Keratinocyte (primary cell): ENCODE measurements at places on chromosomes 5 and 9.

- DNase-seq, result no peak
Measured at GRCh38 chr9:97740848-97741821, 44.0 kb upstream of the XPA start.

DNA sequence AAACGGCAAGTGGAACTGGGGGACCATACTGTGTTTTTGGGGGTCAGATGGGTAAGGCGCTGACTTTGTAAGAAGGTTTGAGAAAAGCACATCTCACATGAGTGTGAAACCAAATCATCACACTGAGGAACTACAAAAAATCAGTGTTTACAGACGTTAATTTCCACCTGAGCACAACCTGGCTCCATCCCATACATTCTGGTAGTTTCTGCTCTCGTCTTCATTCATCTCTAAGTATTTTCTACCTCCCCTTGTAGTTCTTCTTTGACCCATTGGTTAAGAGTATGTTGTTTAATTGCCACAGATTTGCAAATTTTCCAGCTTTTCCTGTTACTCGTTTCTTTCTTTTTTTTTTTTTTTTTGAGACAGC, 8.9 kb upstream of the DPP7 start:
- no peak for DNase-seq

DNA sequence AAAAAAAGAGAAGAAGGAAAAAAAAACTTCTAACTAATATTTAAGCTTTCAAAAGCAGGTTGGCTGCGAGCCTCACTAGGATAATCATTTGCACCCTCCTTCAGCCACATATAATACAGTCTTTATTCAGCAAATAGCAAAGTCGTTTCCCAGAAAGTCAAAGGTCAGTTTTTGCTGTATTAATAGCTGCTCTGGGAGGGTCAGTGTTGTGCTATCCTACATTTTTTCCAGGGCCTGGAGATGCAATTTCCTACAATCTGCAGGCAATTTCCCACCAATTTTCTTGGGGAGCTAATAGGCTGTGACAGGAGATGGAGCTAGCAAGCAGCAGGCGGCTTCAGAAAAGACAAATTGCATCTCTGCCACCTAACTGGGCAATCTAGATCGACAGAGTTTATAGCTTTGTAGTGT, 136.8 kb downstream of the TLE1 start:
- DNase-seq, result no peak

GRCh38 chr5:158614951-158615350, 484.8 kb downstream of the EBF1 start:
- no peak for DNase-seq

GRCh38 chr5:159101685-159102084, 2.0 kb upstream of the EBF1 start:
- no peak for DNase-seq

DNA sequence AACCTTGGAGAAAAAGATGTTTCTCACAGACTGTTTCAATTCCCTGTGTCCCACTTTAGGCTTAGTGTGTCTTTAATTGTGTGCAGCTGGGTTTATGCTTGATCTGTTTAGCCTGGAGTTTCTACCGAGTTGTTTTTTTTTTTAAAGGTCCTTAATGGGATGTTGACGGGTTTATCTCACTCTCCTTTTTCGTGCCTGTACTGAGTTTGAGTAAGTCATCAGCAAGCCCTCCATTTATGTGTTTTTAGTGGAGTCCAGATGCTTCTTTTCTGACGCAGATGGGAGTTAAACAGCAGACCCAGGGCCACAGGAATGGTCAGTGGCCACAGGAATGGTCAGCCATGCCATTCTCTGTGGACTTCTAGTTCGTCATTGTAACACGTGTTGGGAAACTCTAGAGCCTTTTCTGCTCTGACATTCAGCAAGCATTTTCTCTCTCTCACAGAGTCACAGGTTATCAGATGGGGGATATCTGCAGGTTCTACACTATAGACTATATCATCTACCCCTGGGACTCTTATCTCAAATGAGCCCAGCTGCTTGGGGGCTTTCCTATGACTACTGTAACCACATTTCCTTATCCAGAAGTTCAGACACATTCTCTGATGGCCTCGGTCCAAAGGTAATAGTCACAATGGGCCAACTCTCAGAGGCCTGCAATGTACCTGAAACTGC, 190.5 kb downstream of the TTLL11 start:
- no peak for DNase-seq

DNA sequence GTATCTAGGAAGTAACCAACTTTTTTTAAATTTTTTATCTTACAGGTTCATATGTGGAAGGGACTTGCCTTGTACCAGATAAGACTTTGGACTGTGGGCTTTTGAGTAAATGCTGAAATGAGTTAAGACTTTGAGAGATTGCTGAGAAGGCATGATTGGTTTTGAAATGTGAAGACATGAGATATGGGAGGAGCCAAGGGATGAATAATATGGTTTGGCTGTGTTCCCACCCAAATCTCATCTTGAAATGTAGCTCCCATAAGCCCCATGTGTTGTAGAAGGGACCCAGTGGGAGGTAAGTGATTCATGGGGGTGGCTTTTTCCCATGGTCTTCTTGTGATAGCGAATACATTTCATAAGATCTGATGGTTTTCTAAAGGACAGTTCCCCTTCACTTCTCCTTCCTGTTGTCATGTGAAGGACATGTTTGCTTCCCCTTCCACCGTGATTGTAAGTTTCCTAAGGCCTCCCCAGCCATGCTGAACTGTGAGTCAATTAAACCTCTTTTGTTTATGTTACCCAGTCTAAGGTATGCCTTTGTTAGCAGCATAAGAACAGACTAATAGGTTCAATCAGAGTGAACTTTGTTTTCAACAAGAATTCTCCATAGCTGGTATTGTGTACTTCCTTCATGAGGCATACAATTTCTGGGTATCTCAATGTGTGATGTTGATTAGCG, 535.6 kb upstream of the MEF2C start:
- DNase-seq, result no peak

GRCh38 chr9:90127923-90128322, 514.7 kb downstream of the DIRAS2 start:
- no peak for DNase-seq

GRCh38 chr9:109716631-109717030, 63.4 kb upstream of the PALM2AKAP2 start:
- DNase-seq, result no peak

DNA sequence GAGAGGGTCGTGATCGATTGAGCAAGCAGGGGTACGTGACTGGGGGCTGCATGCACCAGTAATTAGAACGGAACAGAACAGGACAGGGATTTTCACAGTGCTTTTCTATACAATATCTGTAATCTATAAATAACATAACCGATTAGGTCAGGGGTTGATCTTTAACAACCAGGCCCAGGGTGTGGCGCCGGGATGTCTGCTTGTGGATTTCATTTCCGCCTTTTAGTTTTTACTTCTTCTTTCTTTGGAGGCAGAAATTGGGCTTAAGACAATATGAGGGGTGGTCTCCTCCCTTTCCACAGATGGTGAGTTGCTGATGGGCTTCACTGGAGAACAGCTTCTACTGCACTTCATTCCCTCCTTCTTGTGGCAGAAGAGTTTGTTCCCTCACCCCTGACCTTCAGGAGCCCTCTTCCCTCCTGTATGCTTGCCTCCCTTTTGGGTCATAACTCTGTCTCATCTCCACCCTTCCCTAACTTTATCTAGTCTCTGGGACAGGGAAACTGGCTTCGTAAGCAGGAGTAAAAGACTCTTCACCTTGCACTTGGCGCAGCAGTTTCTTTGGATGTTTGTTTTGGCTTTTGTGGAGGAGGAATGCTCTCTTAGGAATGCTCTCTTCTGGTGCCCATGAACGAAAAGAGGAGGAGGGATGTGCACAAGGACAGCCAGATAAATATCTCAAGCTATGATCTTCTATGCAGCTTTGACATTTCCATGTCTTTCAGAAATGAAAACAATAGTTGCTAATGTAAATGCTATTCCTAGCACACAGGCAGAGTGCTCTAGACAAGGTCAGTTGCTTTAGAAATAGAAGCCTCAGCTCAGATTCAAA, 139.8 kb upstream of the RPS23 start:
- no peak for DNase-seq

GRCh38 chr9:129467004-129467588, 153.8 kb downstream of the C9orf50 start:
- DNase-seq, result no peak

- DNase-seq, result no peak
Measured at GRCh38 chr5:35103637-35104299, 56.0 kb upstream of the AGXT2 start.

GRCh38 chr9:126546036-126546435, 67.7 kb upstream of the LMX1B start:
- no peak for DNase-seq

GRCh38 chr9:82732928-82733327, 330.0 kb downstream of the RASEF start:
- DNase-seq, result no peak

- DNase-seq, result peak; percentile 52
Measured at GRCh38 chr5:128538250-128539037, 399 bp upstream of the FBN2 start.

DNA sequence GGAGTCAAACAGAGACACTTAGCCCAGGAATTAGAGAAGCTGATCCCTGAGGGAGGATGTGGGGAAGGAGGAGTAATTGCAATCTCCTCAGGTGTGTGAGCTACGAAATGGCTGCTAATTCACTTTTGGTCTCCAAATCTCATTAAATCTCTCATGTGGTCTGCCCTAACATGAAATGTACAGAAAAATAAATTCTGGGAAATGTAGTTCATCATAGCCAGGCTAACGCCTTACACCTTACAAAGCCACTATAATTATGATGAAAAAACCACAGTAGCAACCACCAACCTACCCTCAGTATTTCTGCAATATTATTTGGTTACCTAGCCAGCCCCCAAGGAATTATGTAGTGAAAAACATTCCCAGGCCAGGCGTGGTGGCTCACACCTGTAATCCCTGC, 354.0 kb downstream of the TMEM167A start:
- no peak for DNase-seq

GRCh38 chr9:122239722-122240121, 11.0 kb upstream of the LHX6 start:
- DNase-seq, result no peak

- no peak for DNase-seq
Measured at GRCh38 chr9:73347123-73347522, 195.5 kb downstream of the ANXA1 start.

GRCh38 chr9:91714020-91714806, 235.8 kb downstream of the ROR2 start:
- DNase-seq, result no peak

- no peak for DNase-seq
Measured at GRCh38 chr5:119250946-119251901, 104.6 kb upstream of the TNFAIP8 start.

- DNase-seq, result no peak
Measured at GRCh38 chr9:84701801-84702200, 32.3 kb downstream of the NTRK2 start.

DNA sequence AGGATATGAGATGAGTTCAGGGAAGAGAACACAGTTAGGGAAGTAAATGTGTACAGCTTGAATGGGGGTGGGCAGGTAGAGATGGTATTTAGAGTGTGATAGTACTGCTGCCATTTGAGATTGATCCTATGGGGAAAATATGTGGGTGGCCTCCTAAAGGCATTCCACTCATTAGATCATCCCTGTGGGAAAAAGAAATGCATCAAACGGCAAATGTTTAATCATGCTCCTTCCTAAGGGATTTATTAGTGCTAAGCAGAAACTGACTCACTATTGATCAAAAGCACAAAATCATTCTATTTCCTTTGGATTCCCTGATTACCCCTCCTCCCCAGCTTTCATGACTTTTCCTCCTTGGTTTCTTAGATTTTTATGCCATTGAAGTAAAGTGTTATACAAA, 36.4 kb upstream of the SMC5 start:
- DNase-seq, result no peak

- DNase-seq, result no peak
Measured at GRCh38 chr9:11319538-11319937, 706.7 kb upstream of the PTPRD start.

- no peak for DNase-seq
Measured at GRCh38 chr5:179839328-179840256, 18.9 kb downstream of the SQSTM1 start.

GRCh38 chr9:33111631-33112030, 35.2 kb upstream of the SMU1 start:
- DNase-seq, result no peak

GRCh38 chr5:117249086-117249815, 674.6 kb upstream of the SEMA6A start:
- DNase-seq, result no peak

GRCh38 chr5:151219789-151220188, 4.1 kb downstream of the CCDC69 start:
- DNase-seq, result no peak

GRCh38 chr5:108687595-108688200, 60.0 kb upstream of the FER start:
- DNase-seq, result no peak

DNA sequence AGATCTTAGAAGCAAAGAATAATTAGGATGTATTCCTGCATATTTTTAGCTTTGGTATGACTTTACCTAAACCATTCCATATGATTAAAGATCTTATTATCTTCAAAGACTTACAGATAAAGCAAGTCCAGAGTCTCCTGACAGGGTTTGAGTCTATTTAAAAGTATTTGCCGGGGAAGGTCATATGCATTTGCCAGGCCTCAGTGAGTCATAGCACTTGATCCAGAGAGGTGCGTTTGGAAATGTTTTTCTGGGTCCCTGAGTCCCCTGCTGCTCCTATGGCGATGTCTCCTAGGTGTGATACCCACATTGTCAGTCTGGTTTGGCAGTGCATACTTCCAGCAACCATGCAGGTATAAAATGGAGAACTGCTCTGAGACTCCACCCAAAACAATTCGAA, 217.0 kb downstream of the FBXL7 start:
- DNase-seq, result no peak

DNA sequence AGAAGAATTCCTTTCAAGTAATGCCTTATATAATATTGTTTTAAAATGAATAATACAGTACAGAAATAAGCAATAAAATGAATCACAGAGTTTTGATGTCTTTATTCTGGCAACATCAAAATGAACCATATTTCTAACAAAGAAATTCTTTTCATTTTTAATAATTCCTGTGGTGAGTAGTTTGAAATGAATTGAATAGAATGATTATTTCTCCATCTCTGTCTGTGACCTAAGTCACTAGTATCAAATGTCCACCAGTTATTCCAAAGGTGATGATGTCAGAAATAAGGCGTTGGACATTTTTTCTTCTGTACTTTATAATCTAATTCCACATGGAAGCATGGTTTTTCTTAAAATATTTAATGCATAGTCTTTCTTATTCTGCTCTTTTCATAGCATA, 106.2 kb downstream of the ADAMTSL1 start:
- no peak for DNase-seq

GRCh38 chr5:66475731-66476130, 120.5 kb upstream of the MAST4 start:
- no peak for DNase-seq

GRCh38 chr9:68551191-68551590, 10.5 kb upstream of the TMEM252 start:
- no peak for DNase-seq

- no peak for DNase-seq
Measured at GRCh38 chr5:36443941-36444340, 142.2 kb upstream of the RANBP3L start.

GRCh38 chr9:25078202-25078601, 532.5 kb upstream of the IZUMO3 start:
- no peak for DNase-seq

GRCh38 chr5:123549256-123549904, 37.4 kb downstream of the CSNK1G3 start:
- DNase-seq, result no peak
